ENCODE measurements at places on chromosomes 16 and 17.
A peak's percentile ranks its signal among the peaks of the same experiment; 100 is the strongest.

- peak; percentile 24 for DNase-seq
Observed at GRCh38 chr16:80583466-80583865, 42.7 kb downstream of the DYNLRB2 start.

DNA sequence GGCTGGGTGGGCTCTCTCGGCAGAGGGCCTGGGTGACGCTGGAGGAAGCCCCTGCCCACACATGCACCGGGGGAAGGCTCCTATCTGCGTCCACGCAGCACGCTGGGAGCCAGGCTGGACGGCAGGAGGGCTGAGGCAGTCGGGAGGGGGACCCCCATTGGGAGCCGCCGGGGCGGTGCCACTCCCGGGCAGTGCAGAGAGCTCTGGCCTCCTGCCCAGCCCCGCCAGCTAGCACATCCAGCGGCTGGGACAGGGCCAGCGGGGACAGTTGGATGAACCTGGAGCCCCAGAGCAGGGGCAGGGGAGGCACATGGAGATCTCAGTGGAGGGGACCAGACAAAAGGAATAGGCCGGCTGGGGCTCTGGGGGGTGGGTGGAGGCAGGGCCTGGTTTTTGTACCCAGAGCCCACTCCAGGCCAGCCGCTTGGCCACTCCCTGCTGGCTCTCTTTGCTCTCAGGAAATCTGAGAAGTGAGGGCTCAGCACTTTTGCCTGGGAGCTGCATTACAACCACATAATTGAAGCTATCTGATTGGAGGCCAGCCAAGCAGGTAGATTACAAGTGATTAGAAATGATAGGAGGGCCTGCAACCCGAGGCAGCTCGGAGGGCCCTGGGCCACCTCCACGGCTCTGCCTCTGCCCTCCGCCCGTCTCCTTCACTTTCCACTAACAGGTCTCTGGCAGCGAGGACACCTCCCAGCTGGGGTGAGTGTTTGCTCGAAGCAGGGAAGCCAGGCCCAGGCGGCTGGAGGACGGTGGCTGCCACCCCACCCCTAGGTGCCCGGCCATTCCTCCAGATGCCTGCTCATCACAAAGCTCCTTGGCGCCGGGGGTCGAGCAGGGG lies 40.1 kb downstream of the ENGASE start:
- peak; percentile 54 for DNase-seq

DNA sequence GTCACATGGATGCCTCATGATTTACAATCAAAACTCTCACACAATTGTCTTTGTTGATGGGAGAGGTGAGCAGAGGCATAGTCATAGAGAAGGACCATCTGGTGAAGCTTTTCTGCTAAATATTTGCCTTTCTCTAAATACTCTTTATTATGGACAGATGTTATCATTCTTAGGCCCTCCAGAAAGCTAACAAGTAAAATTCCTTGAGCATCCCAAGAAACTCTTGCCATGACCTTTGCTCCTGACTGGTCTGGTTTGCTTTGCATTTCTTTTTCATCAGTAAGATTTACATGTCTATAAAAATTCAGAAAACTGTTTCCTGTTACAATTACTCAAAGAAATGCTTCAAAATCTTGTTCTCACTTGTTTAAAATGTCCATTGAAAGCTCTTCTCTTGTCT lies 1336.6 kb upstream of the CDH8 start:
- no peak for DNase-seq

DNA sequence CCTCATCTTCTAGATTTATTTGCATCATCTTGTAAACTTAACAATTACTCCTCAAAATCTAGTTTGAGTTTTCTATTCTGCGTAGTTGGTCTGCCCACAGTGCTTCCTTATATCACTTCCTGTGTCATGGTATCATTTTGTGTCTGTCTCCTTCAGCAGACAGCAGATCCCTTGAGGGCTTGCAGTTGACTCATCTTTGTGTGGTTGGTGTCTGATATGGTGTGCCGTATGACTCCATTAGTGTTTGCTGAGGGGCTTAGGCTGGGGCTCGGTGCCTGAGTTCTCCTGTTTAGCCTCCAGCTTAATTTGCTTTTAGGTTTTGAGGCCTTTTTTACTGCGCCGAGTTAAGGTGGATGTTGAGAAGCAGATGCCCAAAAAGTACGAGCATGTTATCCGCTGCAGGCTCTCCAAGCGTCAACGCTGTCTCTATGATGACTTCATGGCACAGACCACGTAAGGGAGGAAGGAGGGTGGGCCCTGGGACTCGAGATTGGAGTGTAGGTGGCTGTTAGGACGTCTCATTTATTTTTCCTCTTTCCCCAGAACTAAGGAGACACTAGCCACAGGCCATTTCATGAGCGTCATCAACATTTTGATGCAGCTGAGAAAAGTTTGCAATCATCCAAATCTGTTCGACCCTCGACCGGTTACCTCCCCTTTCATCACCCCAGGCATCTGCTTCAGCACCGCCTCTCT lies 16.9 kb downstream of the SRCAP start:
- peak; percentile 42 for DNase-seq

DNA sequence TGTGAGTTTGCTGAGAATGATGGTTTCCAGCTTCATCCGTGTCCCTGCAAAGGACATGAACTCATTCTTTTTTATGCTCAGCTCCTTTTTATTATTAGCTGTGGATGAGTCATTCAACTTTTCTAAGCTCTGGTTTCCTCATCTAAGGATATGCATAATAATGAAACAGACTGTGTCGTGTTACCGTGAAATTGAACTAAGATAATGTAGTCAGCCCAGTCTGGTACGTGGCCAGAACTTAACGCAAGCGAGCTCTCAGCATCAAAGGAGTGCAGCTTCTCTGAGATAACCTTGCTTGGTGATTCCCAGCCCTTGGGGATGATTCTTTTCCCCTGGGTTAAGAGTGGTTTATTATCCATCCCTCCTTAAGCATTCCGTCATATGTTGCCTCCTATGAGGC lies 454.3 kb upstream of the EEF2KMT start:
- DNase-seq, result no peak

DNA sequence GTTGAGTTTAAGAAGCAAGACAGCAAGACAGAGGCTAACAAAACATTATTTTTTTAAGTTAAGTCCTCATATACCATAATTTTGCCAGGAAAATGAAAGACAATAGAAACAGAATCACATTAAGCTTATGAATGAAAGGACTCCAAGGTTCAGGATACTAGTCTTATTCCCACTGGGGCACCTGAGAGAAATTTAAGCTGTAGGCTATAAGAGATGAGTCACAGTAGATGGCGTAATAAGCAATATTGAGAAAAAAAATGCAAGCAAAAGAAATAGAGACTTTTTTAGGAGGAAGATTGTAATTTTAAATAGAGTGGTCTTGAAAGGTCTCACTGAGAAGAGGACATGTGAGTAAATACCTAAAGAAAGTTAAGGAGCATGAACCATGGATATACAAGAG lies 57.1 kb upstream of the KIF2B start:
- DNase-seq, result peak; percentile 24

DNA sequence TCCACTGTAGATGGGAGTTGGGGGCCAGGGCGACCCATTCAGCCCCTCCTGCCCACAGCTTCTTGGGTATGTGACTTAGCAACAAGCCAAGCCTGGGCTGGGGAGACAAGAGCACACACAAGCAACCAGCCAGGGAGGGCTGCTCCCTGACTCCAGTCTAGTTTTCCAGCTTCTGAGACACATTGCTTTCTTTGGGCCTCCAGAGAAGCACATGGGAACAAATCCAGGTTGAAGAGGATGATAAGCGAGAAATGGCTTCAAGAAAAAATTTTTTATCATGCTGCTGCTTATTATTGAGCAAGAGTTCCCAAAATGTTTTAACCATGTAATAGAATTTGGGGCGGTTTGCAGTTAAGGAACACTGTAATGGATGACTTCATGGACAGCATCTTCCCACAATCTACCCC lies 173.7 kb downstream of the SOX9 start:
- DNase-seq, result no peak

- DNase-seq, result peak; percentile 49
Observed at GRCh38 chr17:35879773-35880654, at the start of gene CCL5. Gene CCL5 (minus strand): TSS chr17:35880360.

DNA sequence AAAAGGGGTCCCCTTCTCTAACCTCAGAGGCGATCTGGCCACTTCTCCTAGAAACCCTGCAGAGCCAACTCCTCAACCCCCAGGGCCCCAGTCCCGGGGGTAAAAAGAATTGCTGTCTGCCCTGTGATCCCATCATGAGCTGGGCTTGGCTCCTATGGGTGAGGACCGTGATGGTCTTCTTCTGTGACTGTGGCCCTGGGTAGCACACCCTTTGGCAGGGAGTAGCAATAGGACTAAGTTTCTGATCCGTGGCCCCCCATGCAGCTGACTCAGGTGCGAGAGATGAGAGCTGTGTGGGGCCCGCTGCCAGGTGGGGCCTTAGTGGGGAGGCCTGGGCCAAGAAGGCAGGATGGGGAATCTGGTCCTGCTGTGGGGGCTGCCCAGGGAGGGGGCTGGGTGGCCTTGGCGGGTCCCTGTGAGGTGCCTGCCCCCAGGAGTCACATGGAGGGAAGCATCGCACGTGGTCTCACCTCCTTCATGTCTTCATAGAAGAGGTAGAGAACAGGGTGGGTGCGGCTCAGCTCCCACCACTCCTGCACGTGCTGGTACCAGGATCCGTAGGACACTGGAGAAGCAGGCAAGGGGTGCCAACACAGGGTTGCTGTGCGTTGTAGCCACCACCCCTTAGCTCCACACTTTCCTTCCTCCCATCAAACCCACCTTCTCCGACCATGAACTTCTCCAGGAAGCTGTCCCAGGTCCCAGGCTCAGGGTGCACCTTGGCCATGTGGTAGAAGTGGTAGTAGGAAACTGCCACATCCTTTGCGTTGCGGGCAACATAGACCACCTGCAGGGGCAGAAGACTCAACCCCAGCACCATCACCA lies 3.3 kb downstream of the SULT1A1 start:
- no peak for DNase-seq

GRCh38 chr17:63558441-63558840 lies 8.2 kb downstream of the DCAF7 start:
- DNase-seq, result no peak

DNA sequence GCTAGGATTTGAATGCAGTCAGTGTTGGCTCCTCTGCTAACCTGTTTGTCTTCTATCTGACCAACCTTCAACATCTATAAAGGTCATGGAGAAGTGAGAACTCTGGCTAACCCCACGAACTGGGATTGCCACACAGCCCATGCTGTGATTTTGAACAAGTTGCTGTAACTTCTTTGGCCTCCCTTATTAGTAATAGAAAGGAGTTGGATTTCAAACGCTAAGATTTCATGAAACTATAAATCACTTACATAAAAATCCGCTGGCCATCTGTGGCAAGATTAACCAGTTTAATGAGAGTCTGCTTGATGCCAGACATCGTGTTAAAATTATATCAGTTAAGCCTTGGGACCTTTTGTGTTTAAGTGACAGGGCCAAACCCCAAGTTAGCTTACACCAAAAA lies 53.4 kb downstream of the HSD17B2 start:
- DNase-seq, result no peak

- no peak for DNase-seq
Observed at GRCh38 chr16:78628461-78629045, 529.1 kb downstream of the WWOX start.

DNA sequence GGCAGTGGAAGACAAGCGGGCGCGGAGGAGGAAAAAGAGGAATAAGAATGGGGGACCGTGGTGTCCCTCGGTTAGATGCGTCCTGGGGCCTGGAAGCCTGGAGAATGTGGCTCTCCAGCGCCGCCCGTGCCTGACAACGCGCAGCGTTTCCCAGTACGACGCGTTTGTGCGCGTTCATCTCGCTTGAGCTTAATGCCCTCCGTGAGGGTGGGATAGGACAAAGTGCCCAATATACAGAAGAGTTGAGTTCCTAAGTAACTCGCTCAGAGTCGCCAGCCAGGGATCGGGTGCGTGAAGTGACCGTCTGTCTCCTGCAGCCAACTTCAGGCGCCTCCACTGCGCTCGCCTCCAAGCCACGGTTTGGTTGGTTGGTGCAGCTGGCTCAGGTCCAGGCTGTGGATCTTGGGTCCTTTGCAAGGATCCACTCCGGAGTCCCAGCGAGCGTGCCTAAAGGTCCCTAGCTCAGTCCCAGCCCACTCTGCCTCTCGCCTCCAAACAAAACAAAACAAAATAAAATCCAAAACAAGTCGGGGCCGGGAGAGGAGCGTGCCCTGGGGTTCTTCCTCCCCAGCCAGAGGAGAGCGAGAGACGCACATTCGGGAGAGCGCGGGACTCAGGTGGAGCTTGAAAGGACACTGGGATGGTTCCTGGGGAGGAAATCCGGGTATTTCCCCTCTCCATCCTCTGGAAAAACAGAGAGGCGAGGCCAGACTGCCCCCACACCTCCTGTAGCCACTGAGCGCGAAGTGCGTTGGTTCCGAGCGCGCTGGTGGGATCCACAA lies 974 bp downstream of the GALR2 start:
- DNase-seq, result peak; percentile 41

DNA sequence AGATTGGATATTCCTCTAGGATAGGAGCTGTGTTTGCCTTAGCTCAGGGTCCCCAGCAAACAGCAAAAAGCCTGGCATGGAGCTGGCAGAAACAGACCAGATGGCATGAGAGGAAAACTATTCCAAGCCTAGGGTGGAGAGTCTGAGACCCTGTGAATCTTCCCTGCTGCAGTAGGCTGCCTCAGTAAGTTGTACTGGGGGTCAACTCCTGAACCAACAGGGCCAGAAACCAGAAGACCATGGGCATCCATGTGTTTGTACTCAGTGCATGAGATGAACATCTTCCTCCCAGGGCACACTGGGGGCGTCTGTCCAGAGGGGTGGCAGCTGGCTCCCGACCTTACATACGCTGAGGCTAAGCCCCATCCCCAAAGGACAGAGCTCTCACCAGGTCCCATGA lies 214.4 kb downstream of the C16orf78 start:
- DNase-seq, result no peak

DNA sequence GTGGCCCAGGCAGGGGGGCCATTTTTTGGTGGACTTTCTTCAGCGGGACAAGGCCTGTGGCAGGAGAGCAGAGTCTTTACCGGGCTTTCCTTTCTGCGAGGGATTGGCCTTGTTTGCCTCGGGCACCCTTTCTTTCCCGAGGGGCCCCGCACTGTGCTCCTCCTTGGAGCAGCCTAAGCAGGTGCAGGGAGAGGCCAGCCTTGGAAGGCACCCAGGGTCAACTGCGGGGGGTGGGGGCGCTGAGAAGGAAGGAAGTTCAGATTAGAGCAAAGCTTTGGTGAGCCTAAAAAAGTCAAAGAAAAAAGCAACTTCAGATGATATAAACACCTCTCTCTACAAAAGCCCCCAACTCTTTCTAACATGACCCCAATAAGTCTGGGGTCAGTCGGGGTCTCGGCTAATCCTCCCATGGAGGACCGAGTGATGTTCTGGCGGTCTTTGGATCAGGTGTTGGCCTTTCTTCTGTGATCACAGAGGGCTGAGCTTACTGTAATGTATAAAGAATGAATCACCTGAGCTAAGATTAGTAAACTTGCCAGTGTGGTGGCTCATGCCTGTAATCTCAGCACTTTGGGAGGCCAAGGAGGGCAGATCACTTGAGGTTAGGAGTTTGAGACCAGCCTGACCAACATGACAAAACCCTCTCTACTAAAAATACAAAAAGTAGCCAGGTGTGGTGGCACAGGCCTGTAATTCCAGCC lies 63.0 kb downstream of the PGS1 start:
- no peak for DNase-seq
